ENCODE measurements at places on chromosomes 16 and 17.

- no peak for DNase-seq
Observed at GRCh38 chr17:82097184-82097918, 685 bp downstream of the FASN start.

- no peak for DNase-seq
Observed at GRCh38 chr16:66294507-66294906, 72.0 kb upstream of the CDH5 start.

- no peak for DNase-seq
Observed at GRCh38 chr16:84692451-84693214, 7.2 kb upstream of the USP10 start.

- DNase-seq, result no peak
Observed at GRCh38 chr17:14448818-14449217, 147.9 kb downstream of the HS3ST3B1 start.

DNA sequence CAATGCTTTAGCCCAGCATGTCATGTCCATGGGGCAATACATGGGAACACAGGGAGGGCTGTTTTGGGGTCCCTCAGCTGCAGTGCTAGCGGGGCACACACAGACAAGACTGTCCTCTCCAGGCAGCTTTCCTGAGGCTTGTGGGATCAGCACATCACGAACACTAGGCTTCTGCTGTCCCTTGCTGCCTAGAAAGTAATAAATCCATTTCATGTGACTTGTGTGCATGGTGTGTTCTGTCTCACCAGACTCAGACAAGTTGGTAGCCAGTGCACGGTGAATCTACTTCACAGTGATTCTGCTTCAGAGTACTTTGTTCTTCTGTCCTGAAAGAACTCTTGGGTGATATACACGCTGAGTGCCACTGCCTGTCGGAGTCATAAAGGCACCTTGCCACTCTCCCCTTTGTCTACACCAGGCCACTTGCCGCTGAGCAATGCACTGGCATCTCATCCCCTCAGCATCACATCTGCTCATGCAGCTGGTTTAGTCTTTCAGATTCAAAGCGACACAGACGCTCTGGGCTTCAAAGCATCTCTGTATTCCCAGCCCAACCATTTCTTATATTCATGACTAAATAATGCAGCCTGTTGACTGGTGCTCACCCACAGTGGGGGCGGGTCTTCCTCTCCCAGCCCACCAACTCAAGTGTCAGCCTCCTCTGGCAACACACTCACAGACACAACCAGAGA, 95.2 kb upstream of the COX10 start:
- DNase-seq, result no peak

- DNase-seq, result no peak
Observed at GRCh38 chr17:29124135-29124924, 55.9 kb downstream of the MYO18A start.

GRCh38 chr16:64051824-64052223, 1070.0 kb downstream of the CDH11 start:
- DNase-seq, result no peak

DNA sequence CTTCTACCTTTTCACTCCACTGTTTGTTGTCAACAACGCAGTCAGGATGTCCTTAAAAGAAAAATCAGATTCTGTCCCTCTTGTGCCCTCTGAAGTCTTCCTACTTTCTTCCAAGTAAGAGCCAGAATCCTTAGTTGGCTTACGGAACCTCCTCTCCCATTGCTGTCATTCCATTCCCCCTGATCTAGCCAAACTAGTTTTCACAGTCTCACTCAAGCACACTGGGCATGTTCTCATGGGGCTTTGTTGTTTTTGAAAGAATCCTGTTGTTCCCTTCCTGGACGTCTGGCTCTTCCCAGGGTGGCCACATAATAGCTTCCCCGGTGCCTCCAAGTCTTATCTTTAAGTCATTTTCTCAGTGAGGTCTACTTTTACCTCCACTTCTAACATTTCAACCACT, 158.6 kb upstream of the ELAC2 start:
- no peak for DNase-seq

DNA sequence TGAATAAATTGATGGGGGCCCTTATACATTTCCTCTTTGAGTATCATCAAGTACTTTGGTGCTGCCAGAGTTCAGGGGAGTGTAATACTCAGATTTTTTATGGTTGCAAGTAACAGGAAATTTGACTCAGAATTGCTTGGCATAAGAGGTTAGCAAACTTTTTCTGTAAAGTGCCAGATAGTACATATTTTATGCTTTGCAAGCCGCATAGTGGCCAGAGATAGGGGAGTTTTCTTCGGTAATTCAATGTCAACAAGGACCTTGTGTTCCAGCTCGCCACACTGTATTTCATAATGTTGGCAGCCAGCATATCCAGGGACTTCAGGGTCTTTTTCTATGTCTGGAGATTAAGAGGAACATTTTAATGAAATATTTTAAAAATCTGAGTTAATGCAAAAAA, 51.0 kb upstream of the MARCHF10 start:
- no peak for DNase-seq

DNA sequence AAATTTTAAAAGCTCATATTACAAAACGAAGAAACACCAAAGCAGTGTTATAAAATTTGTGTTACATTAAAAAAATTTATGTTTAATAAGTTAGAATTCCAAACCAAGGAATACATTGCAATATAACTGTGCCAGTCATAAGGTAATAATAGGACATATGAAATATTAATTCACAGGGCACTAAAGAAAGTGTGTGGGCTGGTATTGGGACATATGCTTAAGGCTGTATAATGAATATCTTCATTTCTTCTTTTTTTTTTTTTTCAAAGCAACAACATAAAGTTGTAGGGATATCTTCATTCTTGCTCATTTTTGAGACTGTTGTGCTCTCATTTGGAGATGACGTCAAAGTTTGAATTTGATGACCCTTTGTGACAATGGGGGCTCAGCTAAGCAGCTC, 17.5 kb upstream of the FBXO47 start:
- no peak for DNase-seq

DNA sequence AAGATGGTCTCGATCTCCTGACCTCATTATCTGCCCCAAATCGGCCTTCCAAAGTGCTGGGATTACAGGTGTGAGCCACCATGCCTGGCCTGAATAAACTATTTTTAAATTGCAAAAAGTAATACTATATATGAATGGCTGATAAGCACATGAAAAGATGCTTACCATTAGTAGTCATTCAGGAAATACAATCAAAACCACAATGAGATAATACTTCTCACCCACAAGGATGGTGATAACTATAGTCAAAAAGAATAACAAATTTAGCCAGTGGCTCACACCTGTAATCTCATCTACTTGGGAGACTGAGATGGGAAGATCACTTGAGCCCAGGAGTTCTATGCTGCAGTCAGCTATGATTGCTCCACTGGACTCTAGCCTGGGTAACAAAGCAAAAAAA, 2.4 kb upstream of the TACO1 start:
- DNase-seq, result no peak

DNA sequence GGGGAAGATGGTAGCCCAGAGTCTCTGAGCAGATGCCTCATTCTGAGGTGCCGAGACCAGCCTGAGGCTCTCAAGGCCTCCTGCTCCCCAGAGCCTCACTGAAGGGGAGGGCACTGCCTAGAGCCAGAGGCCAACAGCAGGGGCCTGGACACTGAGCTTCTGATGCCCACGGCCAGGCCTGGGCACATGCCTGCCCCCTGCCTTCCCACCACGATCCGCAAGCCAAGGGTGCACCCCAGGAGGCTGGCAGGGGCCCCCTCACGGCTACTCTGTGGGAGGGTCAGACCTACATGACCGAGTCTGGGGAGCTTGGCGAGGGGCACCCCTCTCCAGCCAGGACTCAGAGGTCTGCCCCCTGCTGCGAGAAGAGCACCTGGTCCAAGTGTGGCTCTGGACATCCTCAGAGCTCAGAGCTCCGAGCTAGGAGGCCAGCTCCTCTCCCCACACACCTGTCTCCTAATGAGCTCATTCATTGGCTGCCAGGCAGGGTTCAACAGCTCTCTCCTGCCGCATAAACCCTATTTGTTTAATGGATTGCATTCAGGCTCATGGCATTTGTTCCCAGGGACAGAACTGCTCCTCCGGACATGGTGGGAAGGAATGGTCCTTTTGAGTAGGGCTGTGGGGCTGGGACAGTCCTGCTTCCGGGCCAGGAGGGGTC, 13.9 kb downstream of the OTOP3 start:
- no peak for DNase-seq

- no peak for DNase-seq
Observed at GRCh38 chr16:76535-77272, 1.3 kb upstream of the MPG start.

DNA sequence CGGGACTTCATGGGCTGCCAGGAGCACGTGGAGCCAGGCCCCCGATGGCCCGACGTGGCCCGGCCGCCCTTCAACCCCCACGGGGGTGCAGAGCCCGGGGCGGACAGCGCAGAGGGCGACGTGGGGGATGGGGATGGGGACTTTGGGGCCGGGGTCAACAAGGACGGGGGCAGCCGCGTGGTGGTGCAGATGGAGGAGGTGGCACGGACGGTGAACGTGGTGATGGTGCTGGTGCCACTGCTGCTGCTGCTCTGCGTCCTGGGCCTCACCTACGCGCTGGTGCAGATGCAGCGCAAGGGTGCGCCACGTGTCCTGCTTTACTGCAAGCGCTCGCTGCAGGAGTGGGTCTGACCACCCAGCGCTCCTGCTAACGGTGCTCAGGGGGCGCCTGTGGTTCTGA, 19.5 kb downstream of the MMP15 start:
- DNase-seq, result no peak

- no peak for DNase-seq
Observed at GRCh38 chr16:78796221-78796866, 696.9 kb downstream of the WWOX start.

DNA sequence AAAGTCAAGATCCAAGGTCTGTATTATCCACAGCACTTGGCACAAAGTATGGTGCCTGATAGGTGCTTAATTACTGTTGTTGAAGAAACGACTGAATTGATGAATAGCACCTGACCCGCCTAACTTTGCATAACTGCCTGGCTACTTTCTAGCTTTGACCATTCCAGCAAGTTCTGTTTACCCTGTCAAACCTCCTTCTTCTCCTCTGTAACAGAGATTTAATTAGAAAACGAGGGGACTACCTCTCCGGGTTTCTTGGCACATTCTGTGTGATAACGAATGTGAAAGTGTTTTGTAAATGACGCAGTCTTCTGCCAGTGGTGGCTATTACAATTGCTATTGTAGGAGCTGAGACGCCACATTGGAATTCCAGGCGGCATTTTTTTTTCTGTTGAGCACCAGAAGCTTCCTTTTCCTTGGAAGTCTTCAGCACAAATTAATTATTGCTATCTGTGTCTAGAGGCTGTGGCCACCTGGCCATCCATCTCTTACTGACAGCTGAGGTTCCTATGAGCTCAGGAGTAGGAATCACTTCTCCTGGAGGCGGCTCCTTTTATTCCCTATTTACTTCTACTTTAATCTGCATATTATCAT, 522.9 kb downstream of the HS3ST4 start:
- no peak for DNase-seq

DNA sequence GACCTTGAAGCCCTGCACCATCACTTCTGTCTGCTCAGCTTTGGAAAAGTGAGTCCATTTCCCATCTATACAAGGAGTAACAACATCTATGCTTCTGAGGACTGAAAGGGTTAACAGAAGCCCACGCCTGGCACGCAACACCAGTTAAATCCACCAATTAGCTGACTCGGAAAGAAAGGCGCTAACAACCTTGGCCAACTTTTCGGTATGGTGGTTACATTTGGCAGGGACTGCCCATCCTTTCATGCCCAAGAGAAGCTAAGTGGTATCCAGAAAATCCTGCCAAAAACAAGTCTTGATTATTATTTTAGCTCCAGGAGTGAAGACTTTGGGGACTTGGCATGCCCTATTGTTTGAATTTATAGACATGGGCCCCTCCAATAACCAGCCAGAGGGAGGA, 202.3 kb upstream of the RPL38 start:
- DNase-seq, result no peak

GRCh38 chr17:64687961-64688360, 25.9 kb upstream of the SMURF2 start:
- no peak for DNase-seq

- DNase-seq, result no peak
Observed at GRCh38 chr17:17448723-17449122, 28.1 kb upstream of the MED9 start.

DNA sequence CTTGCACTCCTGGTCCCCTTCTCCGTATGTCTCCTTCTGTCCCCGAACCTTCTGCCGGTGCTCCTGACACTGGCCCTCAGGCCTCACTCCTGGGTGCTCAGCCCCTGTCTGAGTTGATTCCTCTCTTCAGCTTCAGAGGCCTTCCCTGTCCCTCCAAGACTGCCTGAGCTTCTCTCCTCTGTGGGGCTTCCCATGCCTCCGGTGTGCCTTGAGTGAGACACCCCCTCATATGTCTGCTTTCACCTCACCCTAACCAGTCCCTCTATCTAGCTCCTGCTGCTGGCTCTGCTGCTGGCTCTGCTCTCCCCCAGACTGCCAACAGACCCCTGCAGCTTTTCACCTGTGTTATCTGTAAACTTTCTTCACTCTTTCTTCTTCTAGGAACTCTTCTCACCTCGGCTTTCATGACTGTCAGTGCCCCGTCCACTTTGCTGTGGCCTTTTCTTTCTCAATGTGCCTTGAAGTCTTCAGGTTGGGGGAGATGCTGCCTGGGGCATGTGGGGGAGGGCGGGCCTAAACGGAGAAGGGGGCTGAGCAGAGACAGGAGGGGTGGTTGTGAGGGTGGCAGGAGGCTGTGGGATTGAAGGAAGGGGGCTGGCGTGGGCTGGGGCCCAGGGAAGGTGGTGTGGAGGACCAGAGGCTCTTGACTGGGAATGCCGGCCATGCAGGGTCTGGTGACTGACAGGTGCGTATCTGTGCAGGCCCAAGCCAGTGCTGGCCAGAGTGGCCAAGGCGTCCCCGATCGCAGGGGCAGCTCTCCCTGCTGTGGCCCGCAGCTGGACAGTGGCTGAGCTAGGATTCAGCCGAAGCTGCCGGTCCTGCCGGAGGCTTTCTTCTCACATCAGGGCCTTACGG, 81.3 kb downstream of the METRNL start:
- no peak for DNase-seq

- DNase-seq, result no peak
Observed at GRCh38 chr16:58640949-58641348, 11.3 kb upstream of the CNOT1 start.

GRCh38 chr17:73534209-73534909, 109.9 kb downstream of the SDK2 start:
- no peak for DNase-seq

DNA sequence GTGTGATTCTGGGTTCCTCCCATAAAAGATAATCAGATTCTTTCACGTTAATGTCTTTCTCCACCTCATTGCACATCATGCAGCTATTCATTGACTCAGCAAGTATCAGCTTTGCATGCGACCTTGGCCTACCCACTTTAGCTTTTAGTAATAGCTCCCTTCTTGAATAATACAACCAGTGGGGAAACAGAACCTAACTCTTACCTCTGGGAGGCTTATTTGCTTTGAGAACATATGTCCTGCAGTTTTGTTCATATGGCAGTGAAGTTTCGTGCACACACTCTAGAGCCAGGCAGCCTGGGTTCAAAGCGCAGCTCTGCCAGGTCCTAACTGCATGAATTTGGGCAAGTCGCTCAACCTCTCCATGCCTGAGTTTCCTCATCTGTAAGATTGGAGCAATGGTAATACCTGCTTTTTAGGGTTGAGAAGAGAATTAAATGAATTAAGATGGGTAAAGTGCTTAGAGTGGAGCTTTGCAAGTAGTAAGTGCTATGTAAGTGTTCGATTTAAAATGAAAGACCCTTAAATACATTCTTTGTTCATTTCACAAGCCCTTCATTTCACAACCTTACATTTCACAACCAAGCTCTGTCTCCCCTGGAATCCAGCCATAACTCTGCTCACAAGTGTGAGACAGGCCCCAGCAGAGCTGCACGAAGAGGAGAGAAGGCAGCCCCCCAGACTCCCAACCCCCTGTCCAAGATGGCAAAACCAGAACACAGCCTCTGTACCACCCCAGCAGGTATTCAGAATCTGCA, 29.3 kb downstream of the MAPT start:
- DNase-seq, result no peak

- DNase-seq, result no peak
Observed at GRCh38 chr17:80146121-80147034, 550 bp downstream of the EIF4A3 start.

All from amygdala (tissue), 56 donors.